ENCODE measurements at places on chromosomes 5 and 9.
A peak's percentile ranks its signal among the peaks of the same experiment; 100 is the strongest.

GRCh38 chr5:158701406-158702177, 398.1 kb downstream of the EBF1 start:
- peak; percentile 31 for DNase-seq

DNA sequence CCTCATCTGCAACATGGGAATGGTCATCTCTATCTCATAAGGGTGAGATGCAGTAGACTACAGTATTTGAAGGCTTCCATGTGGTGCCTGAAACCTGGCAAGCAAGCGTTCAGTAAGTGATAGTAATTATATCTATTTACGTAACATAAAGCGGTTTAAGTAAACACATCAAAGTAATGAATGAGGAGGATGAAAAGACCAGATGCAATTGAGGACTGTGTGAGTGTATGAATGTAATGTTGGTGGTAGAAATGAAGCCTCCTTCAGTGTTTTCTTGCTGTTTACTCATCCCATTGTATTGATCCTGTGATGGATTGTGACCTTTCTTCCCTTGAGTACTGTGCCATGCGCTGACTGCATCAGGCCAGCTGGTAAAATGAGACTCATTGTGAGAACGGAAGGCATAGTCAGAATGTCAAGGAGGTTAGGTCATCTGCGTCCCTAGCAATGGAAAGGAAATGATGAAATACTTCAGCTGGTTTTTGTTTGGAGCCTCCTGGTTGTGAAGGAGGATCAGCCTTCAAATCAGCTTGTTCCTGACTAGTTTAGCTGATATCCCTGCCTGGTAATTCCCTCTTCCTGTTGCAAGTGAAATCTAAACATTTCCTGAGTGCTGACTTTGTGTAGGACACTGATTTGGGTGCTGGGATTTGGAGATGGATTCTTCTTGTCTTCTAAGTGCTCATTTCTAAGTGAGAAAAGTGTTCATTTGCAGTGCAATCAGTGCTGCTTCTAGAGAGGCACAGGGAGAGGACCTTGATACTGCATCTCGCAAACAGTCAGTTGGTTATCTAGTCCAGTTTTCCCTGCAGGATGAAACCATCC, 35.6 kb downstream of the TNFSF8 start:
- peak; percentile 88 for DNase-seq

DNA sequence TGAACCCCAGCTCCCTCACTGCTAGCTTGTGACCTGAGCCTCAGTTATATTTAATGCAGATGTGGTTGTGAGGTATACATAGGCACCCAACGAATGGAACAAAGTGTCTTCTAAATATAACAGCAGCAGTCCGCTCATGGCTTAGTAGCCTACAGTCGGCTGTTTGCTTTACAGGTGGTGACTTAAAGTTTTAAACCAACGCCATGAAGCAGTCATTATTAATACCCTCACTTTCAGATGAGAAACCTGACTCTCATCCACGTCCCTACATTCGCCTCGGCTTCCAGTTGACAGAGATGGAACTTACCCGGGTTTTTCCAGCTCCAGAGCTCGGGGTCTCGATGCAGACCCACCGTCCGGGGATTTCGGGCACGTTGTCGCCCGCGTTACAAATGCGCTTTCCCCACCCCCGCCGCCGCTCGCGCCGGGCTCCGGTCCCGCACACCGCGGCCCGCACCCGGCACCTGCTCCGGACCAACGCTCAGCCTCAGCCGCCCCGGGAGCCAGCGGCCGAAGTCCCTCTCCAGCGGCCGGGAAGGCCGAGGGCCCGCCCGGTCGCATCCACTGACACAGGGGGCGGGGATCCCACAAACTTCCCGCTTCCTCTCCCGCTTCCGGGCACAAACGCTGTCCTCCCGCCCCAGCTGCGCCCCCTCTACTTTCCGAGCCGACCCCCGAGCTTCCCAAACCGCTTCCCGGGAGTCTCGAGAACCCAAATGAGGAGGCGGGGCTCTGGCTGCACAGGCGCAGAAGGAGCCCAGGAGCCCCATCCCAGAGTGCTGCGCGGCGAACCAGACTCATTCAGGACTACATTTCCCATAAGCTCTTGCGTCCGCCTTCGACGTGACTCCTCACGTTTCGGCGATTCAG, at the start of gene ZNF782:
Gene ZNF782, minus strand, starts transcription at position 734 of the 870 bp plus-strand sequence. CDS start 2,553 bp downstream, outside the sequence.
- DNase-seq = peak; percentile 73

GRCh38 chr9:8696516-8696915, 896.9 kb upstream of the DMAC1 start:
- DNase-seq = no peak

- DNase-seq = no peak
These were observed 500 bp downstream of the URM1 start for GRCh38 chr9:128371630-128372117.

- DNase-seq = no peak
These were observed 1.4 kb downstream of the MZB1 start for GRCh38 chr5:139388198-139388821.

- no peak for DNase-seq
These were observed at the start of gene DDX4 for GRCh38 chr5:55737793-55738192. Gene DDX4 (plus strand): TSS chr5:55738061. CDS start chr5:55738964, 903 bp downstream.

DNA sequence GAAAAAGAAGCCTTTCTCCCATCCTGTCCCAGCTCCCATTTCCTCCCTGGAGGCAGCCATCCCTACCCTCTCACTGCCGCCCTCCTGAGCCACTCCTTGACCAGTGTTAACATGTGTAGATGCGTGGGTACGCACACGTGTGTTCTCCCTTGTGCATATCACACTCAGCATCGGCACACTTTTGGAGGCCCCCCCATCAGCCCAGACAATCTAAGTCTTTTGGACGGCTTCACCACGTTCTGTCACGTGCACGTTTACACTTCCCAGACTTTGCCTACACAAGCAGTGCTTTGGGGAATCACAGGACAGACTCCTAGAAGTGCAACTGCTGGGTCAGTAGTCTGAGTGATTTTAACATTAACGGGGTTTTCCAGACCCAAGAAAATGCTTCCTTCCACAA, 18.0 kb downstream of the HRH2 start:
- DNase-seq = no peak

DNA sequence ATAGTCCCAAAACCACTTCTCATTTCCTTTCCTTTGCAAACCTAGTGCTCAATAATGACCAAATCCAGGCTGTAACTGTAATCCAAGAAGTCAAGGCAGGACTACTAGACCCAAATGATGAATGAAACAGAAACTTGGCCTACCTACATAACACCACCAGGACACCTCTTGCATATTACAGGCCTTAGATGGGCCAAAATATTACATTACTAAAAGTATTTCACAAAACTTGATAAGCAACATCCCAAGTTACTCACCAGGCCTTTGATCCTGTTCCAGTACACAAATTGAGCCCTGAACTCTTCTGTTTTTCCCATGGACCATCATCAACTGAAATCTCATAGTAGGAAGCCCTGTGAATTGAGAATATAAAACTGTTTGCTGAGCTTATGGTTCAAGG, 34.8 kb downstream of the NADK2 start:
- no peak for DNase-seq

DNA sequence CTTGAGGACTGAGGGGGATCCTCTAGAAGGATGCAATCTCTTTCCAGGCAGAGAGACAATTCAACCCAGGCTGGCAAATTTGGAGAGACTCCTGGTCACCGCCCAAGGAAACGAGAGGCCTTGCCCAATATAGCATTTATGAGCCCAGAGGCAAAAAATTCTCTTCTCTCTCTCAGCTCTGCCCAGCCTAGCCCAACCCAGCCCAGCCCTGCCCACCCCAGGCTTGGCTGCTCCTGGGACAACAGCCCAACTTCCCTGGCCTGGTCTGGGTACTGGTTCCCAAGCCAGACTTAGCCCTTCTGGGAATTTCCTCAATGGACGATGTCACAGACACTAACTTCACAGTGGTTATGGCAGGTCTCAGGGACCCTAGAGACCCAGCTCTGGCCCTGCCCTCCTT, 116.5 kb downstream of the PSD2 start:
- DNase-seq = peak; percentile 15

- DNase-seq = no peak
These were observed 26.7 kb upstream of the ADAMTS2 start for GRCh38 chr5:179371681-179372680.

DNA sequence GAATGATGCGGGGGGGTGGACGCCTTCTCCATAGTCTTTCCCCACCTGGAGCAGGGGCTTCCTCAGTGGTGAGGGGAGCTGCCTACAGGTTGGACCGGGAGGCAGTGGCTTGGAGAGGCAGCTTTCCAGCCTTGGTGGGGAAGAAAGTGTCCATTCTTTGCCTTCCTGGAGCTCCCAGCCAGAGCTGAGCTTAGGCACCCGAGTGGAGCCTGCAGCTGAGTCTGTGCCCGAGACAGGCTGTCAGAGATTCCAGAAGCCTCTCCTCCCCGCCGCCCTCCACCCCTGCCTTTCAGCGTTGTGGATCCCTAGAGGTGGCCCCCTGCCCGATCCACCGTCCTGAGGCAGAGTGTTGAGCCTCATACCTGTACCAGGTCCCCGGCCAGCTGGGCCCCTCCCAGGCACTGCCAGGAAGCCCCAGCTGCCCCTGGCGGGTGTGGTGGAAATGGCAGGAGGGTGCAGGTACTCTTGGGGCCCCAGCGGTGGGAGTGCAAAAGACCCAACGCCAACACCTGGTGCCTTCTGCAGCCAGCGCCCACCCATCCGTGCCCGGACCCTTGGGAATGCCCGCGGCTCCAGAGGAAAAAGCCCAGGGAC, 112.0 kb downstream of the RXRA start:
- DNase-seq = no peak

DNA sequence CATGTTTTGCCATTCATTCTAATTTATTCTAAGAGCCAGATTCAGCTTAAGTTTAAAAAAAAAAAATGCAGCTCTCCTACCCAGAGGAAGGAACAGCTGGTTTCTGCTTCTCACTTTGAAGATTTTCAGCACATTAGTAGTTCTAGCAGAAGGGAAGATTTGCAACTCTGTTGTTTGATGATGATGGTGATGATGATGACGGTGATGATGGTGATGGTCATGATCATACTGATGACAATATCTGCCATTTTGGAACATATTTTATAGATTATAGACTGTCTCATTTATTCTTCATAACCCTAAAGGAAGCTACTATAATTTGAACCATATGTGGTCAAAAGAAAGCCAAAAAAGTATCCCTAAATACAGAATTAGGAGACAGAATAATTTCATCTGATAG, 7.9 kb upstream of the MED10 start:
- DNase-seq = no peak

DNA sequence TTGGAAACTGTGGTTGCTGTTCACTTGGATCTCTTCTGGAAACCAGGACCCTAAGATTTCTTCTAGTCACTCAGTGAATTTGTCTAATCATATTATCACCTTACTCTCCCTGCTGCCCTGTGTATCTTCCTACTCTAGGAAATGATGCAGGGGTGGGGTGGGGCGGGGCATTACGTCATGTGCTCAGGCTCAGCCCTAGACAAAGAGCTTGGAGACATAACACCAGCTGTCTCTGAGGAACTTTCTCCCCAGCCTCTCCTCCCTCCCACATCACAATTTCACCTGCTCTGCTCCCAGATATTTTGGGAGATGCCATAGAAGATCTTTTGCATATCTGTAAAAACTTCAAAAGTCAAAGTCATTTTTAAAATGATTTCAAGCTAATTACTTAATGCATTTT, 470.4 kb downstream of the ZSWIM6 start:
- no peak for DNase-seq

DNA sequence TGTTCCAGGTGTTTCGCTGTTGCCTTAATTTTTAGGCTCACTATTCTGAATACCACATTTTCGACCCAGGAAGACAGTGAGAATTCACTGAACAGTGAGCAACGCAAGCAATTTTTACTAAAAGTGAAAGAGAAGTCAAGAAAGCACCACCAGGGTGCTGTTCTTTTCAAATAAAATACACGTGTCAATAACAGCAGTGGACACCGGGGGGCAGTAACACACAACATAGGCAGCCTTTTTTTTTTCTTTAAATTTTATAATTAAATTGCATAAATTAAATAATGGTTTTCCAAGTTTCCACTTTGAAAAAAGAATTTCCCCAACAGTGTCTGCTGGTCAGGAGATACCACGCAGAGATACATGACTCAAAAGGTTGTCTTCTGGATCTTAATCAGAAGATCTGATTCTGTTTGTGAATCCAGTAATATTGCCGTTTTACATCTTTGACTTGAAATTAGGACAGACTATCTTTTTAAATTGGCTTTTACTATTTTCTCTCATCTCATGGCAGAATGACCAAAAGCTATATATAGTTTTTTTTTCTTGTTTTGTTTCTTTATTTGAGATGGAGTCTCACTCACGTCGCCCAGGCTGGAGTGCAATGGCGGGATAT, 47.1 kb upstream of the SH3GL2 start:
- no peak for DNase-seq

DNA sequence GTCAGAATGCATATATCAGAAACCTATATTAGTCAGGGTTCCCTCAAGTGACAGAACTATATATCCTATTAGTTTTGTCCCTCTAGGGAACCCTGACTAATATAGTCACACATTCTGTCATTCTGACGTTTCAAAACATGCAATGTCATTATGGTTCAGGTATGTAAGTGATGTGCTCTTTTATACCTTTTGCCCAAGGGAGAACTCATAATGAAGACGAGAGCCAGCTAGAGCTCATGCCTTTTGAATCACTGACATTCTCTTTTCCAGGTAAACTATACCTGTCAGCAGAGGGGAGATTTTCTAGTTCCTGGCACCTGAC, 576.7 kb downstream of the LRRC70 start:
- DNase-seq = peak; percentile 63

- DNase-seq = no peak
These were observed 45.5 kb downstream of the ELL2 start for GRCh38 chr5:95915999-95916686.

GRCh38 chr5:172546196-172546595, 91.9 kb upstream of the SH3PXD2B start:
- DNase-seq = no peak

DNA sequence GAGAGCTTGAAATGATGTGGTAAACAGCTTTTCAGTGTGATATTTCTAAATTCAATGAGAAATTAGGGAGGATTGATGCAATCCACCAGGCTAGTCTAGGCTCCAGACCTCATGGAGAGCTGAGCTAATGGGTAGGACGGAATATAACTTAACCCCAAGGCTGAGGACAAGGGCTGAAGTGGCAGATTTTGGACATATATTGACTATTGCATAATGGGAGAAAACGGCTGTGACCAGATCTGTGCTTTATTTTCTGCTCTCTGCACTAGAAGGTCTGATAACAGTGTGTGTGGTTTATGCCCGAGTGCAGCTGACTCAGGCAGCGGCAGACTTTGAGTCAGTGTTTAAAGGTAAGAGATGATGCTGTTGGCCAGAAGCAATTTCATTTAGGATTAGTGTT, 70.6 kb downstream of the ACTBL2 start:
- no peak for DNase-seq

- no peak for DNase-seq
These were observed 179.9 kb upstream of the NR3C1 start for GRCh38 chr5:143583409-143583808.

- no peak for DNase-seq
These were observed 131.5 kb downstream of the FSTL4 start for GRCh38 chr5:133480866-133481265.

- DNase-seq = no peak
These were observed 35.3 kb downstream of the MPDZ start for GRCh38 chr9:13244181-13244580.

- DNase-seq = no peak
These were observed 193.1 kb upstream of the ADCY2 start for GRCh38 chr5:7202846-7203245.

Measured in foreskin keratinocyte (primary cell).